ENCODE measurements at places on chromosomes 12 and 14. TPM values are rescaled to one million over a fixed set of nuclear protein-coding genes. Genes with fewer than 3 reads are reported as not detected.

SERPINA9 gene
- not detected for polyA plus RNA-seq

- DNase-seq = no peak
These were observed 133.1 kb downstream of the SLC15A4 start for GRCh38 chr12:128690641-128691040.

DNA sequence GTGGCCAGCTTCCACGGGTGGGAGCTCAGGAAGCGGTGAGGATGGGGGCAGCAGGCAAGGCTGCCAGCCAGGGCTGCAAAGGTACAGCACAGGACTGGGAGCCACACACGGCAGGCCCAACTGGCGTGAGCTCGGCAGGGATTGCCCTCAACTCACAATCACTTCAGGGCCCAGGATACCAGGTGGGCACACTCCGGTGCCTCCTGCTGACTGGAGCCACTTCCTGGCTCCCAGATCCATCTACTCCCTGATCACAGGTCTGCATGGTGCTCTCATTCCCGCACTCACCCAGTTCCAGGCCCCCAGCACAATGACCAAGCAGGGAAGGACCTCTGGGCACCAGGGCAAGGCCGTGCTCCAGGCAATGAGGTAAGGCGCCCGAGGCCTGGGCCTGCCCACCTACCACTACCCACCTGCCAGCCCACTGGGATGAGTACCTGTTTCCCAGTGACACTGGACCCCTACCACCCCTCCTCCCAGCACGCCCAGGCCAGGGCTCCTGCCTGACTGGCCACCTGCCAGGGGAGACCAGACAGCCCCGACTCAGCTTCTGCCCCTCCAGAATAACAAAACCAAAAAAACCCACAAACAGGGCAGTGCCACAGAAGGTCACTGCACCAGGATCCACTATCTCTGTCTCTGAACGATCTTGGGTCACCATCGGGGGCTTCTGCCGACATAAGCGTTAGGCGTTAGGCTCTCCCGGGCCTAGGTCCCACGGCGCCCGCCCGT is 1.8 kb downstream of the JAG2 start:
- DNase-seq = no peak

GRCh38 chr14:93099196-93099595 is 16.5 kb downstream of the ITPK1 start:
- no peak for DNase-seq

DNA sequence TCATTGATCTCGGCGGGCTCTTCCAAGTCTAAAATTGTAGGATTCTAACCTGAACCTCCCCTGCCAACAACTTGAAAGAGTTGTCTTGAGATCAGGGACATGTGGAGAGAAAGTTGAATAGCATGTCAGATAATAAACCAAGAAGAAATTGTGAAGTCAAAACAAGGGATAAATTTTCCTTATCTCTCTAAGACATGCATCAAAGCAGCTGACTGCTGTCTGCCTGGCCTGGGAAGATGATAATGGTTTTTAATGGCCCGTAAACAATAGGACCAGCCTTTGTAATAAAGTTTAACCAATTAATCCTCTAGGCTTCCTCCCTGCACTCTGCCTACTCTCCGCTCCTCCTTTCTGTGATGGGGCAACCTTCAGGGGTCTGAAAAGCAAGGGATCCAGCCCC is 67.9 kb downstream of the DPF3 start:
- no peak for DNase-seq

- no peak for DNase-seq
These were observed 120.0 kb upstream of the NOS1 start for GRCh38 chr12:117481470-117481869.

DNA sequence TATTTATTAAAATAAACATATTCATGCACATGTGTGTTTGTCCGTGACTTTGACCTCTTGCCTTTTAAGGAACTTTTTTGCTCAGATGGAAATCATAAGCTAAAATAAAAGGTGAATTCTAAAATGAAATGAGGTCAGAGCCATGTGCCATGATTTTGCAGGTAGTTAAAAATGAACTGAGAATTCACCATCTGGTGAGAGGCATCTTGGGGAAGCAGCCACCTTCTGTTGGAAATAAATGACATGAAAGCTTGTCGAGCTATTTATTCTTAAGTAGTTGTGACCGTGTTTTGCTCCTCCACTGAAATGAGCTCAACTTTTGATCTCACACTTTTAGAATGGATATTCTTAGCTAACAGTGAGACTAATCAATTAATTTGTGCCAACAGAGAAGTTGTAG is 56.8 kb upstream of the CNOT2 start:
- no peak for DNase-seq

Measured in right renal pelvis (tissue), 4 donors.